ENCODE measurements at places on chromosomes 1 and 21.

GRCh38 chr1:83822208-83822607, 176.7 kb downstream of the TTLL7 start:
- no peak for DNase-seq

- no peak for DNase-seq
These were observed 12.0 kb downstream of the ATP8B2 start for GRCh38 chr1:154337253-154337894.

DNA sequence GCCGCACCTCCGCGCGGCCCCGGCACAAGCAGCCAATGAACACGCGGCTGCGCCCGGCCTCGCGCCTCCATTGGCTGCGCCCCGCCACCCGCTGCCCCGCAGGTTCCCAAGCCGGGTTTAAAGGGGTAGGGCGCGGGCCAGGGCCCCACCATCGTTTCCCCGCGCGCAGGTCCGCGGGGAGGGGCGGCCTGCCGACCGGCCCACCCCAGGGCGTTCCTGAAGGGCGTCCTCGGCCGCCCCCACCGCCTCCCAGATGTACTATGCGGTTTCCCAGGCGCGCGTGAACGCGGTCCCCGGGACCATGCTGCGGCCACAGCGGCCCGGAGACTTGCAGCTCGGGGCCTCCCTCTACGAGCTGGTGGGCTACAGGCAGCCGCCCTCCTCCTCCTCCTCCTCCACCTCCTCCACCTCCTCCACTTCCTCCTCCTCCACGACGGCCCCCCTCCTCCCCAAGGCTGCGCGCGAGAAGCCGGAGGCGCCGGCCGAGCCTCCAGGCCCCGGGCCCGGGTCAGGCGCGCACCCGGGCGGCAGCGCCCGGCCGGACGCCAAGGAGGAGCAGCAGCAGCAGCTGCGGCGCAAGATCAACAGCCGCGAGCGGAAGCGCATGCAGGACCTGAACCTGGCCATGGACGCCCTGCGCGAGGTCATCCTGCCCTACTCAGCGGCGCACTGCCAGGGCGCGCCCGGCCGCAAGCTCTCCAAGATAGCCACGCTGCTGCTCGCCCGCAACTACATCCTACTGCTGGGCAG, at the start of gene OLIG1:
TSS of gene OLIG1 (plus strand) at position 148 of the 750 bp plus-strand sequence. CDS start at position 254, 106 bp downstream.
- DNase-seq: peak; percentile 68

- peak; percentile 81 for DNase-seq
These were observed at the start of gene IFI44 for GRCh38 chr1:78649628-78650027. TSS of gene IFI44 (plus strand) at chr1:78649831. CDS start at chr1:78650196, 365 bp downstream.
